CD4-positive, alpha-beta T cell treated with Interleukin-17A for 1 hour (primary cell): ENCODE measurements at places on chromosomes 1 and 21.
A peak's percentile ranks its signal among the peaks of the same experiment; 100 is the strongest.

- no peak for DNase-seq
These were observed 127.8 kb downstream of the HS2ST1 start for GRCh38 chr1:87042111-87042811.

- DNase-seq = no peak
These were observed 87.4 kb downstream of the DMRTB1 start for GRCh38 chr1:53546409-53547155.

DNA sequence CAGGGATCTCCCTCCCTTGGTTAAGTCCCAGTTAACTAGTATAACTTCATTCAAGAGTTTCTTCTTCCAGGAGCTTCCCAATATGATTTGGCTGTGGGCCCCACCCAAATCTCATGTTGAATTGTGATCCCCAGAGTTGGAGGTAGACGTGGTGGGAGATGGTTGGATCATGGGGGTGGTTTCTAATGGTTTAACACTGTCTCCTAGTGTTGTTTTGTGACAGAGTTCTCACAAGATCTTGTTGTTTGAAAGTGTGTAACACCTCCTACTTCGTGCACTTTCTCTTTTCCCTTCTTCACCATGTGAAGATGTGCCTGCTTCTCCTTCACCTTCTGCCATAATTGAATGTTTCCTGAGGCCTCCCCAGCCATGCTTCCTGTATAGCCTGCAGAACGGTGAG is 251.8 kb upstream of the FGGY start:
- DNase-seq = peak; percentile 19

GRCh38 chr1:211469938-211470529 is 21.9 kb downstream of the RD3 start:
- DNase-seq = peak; percentile 24

DNA sequence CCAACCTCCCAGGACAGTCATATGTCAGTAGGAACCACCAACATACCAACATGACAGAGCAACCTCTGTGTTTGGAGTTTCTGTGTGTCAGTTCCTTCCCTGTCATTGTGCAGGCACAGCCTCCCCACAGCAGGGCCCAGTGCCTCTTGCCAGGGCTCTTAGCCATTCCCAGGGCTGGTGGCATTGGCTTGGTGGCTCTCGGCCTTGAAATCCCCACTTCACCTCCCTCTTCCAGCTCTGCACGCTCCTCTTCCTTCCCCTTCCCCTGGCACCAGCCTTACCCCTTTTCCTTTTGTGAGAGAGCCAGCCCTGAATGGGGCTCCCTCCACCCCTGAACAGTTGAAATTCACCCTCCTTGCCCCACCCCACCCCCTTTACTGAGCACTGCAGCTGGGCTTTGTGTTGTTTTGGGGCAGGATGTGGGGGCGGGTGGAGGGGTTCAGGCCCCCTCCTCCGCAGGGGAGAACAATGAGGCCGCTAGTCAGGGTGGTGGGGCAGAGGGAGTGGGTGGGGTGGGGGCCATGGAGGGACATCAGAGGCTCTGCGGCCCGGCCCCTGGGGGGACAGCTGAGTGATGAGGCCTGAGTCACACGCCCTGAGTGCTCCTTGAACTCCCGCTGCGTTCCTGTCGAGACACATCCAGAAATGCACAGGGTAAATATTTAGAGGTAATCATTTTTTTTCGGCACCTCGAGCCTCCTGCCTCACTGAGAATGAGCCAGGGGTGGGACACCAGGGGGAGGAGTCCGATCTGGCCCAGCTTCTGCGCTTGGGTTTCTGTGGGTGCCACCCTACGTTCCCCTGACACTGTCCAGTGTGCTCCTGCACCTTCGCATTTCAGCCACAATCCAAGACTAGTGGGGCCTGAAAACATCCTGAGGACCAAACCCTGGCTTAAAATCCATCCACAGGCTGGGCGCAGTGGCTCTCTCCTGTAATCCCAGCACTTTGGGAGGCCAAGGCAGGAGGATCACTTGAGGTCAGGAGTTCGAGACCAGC is 28.6 kb downstream of the LGR6 start:
- DNase-seq = no peak

DNA sequence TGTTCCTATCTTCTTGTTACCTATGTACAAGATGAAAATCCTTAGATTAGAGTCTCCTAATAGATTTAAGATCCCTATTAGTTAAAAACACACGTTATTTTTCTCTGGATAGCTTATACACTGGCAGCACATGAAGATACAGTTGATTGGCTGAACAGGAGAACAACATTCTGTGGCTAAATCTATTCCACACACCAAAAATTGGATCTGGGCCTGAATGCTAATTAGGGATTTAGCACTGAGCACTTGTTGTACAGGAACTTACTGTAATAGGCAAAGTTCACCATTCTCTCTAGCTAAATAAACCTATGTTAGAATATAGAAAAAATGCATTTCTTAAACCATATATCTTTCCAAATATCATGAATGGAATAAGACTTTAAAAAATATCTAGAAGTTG is 117.1 kb upstream of the PTGFR start:
- DNase-seq = no peak

GRCh38 chr1:164841702-164842465 is 282.9 kb downstream of the PBX1 start:
- no peak for DNase-seq

DNA sequence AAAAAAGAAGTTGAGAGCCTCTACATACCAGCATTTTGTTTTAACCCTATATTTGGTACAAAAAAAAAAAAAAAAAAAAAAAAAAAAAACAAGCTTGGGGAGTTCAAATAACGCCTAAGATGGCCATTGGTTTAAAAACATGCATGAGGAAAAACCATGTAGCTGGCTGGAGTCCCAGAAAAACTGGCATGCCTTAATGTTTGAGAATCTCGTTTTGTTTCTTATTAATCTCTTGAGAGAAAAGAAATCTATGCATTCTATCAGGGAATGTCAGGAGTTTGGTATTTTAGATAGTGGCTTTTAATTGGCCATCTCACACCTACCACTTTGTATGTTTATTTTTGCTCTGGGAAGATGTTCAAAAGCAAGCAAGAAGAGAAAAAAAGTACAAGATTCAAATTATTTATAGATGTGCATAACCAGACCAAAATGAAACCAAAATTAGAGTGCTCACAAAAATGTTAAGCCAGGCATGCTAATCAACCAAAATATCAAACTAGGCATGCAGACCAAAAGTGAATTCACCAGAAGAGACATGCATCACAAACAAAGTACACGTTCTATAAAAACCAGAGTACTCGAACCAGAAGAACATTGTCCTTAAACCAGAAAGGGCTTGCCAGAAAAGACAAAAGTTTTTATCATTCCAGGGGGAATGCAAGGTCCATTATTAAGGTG is 156.6 kb downstream of the AK5 start:
- no peak for DNase-seq

- no peak for DNase-seq
These were observed 1.6 kb downstream of the ADAM15 start for GRCh38 chr1:155052439-155053395.

DNA sequence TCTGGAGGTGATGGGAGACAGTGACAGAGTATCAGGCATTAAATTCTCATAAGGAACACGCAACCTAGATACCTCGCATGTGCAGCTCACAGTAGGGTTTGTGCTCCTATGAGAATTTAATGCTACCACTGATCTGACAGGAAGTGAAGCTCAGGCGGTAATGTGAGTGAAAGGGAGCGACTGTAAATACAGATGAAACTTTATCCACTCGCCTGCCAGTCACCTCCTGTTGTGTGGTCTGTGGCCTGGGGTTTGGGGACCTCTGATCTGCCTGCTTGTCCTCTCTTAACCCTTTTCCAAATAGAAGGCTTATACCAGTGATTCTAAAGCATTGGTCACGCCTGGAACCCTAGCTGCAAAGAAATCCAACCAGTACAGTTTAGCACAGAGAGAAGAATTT is 15.3 kb downstream of the GABPA start:
- DNase-seq = no peak

GRCh38 chr1:151653397-151653796 is 41.5 kb downstream of the SNX27 start:
- DNase-seq = no peak

- DNase-seq = no peak
These were observed 88.4 kb downstream of the PROX1 start for GRCh38 chr1:214075999-214076707.

GRCh38 chr1:45969866-45970265 is 162.6 kb downstream of the PIK3R3 start:
- DNase-seq = no peak

DNA sequence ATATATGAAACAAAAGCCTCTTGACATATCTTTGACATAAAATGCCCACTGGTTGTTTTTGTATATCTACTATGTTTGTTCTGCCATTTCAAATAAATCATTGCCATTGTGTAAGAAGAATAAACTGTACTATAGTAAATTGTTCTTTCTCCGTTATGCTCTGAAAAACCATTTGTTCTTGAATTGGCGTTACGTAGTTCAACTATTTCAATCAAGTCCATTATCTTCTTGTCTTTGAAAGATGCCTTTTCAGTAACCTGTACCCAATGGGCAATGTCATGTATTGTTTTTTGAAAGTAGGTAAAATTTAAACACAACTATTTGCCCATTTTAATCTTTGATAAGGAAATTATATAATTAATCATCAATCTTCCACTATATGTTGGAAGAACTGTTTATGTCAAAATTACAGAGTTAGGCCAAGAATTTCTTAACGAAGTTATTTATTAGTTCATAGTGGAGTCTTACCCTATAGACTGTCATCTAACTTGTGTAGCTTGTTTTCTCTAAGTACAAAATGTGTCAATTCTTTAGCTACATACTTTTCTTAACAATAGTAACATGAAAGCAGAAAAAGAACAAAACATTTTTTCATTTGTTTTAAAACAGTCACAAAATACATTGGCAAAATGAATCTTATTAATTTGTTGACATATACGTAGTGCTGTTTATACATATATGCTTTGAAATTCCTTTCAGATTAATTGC is 294.8 kb downstream of the PTPRC start:
- no peak for DNase-seq

GRCh38 chr1:83901547-83902155 is 97.3 kb downstream of the TTLL7 start:
- no peak for DNase-seq

GRCh38 chr1:160877221-160877620 is 7.8 kb downstream of the ITLN1 start:
- DNase-seq = peak; percentile 63

- DNase-seq = no peak
These were observed 29.3 kb upstream of the TSPAN2 start for GRCh38 chr1:115118611-115119010.

- DNase-seq = no peak
These were observed 239.8 kb downstream of the ZNF648 start for GRCh38 chr1:181821701-181822100.

- DNase-seq = peak; percentile 32
These were observed 11.9 kb downstream of the PIGV start for GRCh38 chr1:26799479-26800142.

GRCh38 chr1:14782741-14783591 is 184.5 kb downstream of the KAZN start:
- no peak for DNase-seq

DNA sequence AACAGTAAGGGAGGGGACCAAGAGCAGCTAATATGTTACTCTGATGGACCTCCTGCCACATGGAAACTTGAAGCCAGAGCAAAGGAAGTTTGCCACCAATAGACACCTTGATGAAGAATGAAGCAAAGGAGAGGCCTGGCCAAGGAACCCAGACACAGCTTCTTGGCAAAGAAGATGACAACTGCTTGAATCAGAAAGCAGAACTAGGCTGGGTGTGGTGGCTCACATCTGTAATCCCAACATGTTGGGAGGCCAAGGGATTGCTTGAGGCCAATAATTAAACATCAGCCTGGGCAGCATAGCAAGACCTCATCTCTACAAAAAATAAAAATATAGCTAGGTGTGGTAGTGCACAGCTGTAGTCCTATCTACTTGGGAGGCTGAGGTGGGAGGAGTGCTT is 31.7 kb upstream of the CAPZB start:
- no peak for DNase-seq

DNA sequence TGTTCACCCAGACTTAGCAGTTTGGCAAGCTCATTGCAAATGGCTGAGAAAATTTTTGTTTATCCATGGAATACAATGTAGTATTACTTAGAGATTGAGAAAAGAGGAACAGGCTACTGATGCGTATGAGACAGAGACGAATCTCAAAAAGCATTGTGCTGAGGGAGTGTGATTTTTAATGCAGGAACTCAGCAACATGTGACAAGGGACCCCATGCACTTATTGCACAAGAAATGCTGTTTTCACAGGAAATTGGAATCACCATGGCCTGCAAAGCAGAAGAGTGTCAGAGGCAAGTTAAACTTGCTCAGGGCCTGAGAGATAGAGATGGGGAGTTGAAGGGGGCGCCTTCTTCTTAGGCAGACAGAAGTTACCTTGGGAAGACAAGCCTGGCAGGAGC is 32.6 kb upstream of the TLR5 start:
- DNase-seq = peak; percentile 15

- DNase-seq = no peak
These were observed 416.1 kb downstream of the MRPL39 start for GRCh38 chr21:25191141-25191540.

DNA sequence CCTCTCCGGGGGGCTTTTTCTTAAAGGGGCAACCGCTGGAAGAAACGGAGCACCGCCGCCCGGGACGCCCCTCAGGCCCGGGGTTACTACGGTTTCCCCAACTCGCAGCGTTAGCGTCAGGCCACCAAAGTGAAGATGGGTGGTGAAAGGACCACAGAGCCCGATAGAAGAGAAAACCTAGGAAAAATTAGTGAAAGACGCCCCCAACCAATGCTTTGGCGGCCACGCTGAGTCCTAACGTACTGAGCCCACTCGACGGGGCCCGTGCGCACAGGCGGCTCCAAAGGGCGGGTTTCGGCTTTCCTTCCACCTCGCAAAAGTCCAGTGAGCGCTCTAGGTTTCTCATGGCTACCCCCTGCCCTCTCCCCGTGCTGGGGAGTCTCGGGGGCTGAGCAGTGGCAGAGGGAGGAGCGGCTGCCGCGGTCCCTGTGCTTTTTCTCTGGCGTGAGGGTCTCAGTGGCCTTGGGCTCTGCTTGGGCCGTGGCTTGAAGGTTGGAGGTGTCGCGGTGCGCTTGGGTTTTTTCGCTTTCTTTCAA is 12.2 kb upstream of the SPEN start:
- DNase-seq = no peak
